Activated CD4-positive, alpha-beta T cell treated with anti-CD3 and anti-CD28 coated beads, Interleukin-2, amount 10 ng/mL, durations not matched to agents 7 days and 5 days (primary cell): ENCODE measurements at places on chromosomes 1 and 21.

GRCh38 chr1:230922620-230923019 lies 54.3 kb upstream of the C1orf198 start:
- peak; percentile 9 for DNase-seq

DNA sequence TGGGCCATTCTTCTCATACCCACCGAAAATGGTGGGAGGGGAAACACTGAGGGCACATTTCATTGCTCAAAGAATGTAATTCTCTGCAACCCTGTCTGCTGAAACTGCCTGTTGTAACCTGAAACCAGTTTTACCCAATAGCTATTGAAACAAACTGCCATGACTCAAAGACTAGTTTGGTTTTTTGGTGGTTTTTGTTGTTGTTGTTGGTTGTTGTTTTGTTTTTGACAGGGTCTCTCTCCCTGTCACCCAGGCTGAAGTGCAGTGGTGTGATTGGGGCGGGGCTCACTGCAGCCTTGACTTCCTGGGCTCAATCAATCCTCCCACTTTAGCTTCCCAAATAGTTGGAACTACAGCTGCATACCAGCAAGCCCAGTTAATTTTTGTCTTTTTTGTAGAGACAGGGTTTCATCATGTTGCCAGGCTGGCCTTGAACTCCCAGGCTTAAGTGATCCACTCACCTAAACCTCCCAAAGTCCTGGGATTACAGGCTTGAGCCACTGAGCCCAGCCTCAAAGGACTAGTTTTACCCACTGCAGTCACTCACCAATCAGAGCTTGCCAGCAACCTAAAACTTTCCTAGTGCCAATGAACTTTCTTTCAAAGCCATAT lies 2.1 kb upstream of the IPP start:
- DNase-seq: no peak

DNA sequence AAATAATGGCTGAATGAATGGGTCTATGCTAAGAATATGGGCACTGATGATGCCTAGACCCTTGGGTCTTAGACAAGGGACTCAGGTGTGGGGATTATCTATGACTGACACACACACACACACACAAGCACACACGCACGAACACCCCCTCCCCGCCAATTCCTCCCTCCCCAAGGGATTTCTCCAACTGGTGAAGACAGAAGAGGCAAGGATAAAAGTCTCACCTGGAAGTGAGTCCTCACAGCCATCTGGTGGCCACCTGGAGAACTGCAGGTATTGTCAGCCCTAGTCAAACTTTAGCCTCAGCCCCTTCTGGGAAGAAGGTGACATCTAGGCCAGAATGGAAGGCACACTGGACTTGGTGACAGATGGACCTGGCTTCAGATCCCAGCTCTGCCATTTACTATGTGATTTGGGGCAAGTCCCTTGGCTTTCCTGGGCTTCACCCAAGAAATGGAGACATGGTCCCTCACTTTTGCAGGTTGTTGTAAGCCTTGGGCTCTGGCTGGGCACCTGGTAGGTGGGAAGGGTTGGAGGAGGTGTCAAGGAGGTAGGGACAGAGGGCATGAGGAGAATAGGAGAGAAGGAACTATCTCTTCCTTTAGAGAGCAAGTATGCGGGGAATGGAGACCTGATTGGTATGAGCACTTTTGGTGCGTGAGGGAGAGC lies 4.0 kb upstream of the GPR3 start:
- DNase-seq: peak; percentile 82

DNA sequence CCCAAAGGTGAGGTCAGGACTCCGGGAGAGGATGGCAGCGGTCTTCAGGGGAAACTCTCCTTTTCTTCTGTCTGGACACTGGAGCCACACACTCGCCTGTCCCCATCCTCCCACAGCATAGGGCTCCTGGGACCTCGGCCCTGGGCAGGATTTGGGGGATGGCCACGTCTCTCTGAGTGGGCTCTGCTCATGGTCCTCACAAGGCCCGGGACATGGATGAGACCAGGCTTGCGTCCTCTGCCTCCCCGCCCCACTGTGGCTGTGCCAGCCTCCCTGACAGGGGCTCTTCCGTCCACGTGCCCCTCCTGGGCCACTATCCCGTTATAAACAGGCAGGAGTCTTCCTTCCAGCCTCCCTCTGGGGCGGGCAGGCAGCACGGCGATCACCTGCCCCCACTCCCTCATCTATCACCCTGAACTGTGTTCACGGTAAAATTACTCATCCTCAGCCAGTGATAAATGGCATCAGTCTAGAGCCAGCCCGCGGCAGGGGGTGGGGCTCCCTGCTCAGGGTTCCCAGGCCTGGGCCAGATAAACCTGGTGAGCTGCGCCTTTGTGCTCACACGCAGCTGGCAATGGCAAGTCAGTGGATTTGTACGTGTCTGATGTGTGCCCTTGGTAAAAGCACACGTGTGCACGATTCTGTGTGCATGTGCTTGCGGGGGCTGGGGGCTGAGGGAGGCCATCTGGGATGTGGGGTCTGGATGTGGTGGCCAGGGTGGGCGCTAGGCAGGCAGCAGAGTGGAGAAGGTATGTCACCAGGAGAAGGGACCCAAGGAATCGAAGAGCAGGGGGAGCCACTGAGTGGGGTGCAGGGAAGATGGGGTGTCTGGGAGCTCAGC lies 12.6 kb upstream of the SAMD11 start:
- DNase-seq: no peak

- DNase-seq: no peak
Measured at GRCh38 chr1:89453123-89453972, 71.3 kb upstream of the LRRC8B start.

DNA sequence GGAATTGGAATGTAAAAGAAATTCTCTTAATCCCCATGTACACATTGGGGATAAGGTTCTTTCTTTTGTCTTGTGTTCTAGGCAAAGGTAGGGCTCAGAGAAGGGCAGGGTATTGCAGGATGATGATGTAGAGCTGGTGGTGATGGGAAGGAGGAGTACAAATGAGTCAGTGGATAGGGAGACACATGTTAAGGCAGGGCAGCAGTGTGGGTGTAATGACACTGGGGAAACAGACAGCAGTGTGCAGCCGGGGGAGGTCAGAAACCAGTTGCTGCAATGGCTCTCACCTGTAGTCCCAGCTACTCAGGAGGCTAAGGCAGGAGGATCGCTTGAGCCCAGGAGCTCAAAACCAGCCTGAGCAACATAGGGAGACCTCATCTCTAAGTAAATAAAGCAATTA lies 5.1 kb downstream of the NLRP3 start:
- no peak for DNase-seq

DNA sequence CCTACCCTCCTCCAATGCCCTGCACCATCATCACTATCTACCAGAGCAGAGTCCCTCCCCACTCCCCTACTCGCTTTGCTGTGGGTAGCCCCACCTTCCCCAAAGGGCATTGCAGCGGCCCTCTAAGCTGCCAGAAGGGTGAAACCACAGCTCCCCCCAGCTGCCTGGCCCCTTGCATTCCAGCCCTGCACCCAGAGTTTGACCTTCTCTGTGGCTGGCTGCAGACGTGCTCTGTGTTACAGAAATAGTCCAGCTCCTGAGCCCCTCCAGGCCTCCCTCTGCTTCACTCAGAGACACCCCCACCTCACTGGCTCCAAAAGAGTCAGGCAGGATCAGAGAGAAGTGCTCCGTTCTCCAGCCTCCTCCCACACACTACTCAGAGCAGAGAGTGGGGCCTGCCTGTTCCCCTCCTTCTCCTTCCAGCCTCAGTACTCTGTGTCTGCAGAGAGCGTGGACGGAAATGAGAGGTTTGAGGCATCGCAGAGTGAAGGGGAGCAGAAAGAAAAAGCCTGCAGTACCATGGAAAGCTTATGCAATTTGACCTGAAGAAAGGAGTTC lies 63.2 kb downstream of the PLEKHA6 start:
- no peak for DNase-seq

DNA sequence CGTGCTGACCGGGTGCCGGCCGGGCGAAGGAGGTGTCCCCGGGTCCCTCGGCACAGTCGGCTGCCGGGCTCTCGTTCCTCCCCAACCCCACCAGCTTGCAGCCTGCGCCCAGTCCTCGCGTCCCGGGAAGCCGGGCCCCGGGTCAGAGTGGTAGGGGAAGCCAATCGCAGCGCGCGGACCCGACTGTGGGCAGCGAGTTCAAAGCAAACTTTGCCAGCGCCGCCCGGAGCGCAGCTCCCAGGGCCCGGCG lies 328 bp downstream of the MYCL start:
- peak; percentile 14 for DNase-seq

DNA sequence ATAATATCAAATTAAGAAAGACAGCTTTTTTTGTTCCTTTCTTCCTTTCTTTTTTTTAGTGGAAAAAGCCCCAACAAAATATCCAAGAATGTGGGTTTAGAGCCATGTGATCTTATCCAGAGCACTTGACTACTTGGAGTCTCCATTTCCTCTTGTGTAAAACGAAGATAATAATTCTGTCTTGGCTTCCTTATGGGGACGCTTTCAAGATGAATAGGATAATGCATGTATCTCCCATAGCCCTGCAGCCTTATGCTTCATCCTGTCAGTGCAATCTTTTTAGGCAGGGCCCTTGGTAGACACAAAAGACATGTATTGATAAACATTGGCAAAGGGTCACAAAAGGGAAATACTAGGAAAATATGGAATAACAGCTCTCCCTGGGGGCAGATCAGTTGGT lies 34.8 kb downstream of the ZBTB18 start:
- no peak for DNase-seq

GRCh38 chr21:37251294-37251634 lies 15.9 kb downstream of the VPS26C start:
- DNase-seq: no peak

GRCh38 chr1:24149866-24150233 lies 6.9 kb upstream of the IL22RA1 start:
- no peak for DNase-seq

DNA sequence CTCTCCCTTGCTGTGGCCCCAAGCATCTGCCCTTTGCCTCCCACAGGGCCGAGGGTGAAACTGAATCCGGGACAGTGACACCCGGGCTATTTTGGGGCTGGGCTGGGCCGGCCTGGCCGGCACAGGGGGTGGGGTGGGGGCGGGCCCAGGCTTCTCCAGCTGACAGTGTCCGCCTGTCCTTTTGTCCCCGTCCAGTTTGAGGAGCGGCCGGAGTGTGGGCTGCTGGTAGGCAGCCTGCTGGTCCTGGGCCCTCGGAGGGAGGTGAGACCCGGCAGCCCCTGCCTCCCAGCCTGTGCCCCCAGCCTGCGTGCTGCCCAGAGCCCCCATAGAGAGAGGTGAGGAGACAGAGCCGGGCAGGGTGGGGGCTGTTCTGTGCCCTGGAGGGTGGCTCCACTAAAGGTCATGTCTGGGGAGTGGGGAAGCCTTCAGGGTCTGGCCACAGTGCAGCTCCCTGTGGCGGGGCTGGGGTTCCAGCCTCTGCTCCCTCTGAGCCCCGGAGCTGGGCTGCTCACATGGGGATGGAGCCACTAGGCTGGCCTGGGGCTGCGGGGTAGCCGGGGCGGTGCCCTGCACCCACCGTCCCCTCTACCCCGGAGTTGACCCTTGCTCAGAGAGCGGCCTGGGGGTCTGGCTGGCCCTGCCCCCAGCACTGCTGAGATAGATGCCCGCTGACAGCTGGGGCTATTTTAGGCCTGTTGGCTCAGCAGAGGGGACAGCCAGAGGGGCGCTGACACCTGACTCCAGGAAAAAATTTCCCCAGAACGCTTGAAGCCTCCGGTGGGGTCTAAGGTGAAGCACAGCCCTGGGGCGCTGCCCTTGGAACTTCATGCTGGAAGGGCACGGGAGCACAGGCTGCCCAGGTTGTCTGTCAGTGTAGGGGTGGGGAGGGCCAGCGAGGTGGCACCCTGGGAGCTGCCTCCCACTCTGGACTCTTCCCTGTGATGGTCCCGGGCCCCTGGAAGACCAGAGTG lies at the start of gene OBSCN:
OBSCN (plus strand) TSS at position 194 of the 971 bp plus-strand sequence. CDS start 3,740 bp downstream, outside the sequence.
- DNase-seq: no peak

DNA sequence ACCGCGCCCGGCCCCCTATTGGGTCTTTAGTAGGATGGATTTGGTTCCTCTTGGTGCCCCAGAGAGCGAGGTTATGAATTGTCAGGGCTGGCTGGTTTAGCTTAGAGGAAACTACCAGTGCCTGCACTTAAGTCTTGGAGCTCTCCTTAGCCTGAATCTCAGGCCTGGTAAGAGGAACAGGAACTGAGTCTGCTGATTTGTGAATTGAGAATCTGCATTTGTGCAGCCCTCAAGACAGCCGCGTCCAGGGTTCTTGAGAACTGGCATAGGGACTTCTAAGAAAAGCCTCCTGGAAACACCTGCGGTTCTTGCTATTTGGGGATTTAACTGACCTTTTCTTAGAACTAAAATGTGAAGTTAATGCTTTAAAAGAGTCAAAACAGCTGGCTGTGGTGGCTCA lies 1.7 kb downstream of the NECAP2 start:
- DNase-seq: no peak

- DNase-seq: no peak
Measured at GRCh38 chr1:52751589-52752483, 25.6 kb downstream of the ZYG11B start.

DNA sequence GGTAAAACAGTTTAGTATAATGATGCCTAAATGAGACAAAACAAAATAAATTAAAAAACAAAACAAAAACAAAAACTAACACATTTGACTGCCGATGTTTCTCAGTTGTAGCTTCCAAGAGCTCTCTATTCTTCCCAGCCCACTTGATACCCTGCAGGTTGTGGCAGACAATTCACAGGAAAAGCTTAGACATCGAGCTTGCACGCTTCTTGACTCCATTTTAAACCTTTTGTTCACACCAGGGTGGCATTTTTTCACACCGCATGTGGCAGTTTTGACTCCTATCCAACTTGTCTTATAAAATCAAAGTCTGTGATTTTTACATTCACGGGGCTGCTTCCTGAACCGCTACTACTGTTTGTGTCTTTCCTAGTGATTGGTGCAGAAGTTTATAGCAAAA lies 575.9 kb downstream of the USP25 start:
- DNase-seq: no peak

DNA sequence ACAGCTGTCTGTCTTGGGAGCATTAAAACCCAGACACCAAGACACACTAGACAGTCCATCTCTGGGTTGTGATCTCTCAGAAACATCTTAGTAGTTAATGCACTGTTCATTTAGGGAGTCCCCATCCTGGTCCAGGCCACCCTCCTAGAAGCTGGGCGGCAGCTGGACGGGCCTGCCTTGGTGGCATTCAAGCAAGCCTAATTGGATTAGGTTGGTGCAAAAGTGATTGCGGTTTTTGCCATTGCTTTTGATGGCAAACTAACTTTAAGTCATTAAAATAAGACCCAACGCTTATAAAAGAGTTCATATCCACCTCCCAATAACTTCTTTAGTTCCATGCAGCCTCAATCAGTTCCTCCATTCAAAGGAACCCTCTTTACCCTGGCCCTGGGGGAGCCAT lies 21.7 kb downstream of the ATP5PO start:
- DNase-seq: no peak

GRCh38 chr1:232599178-232600041 lies 30.5 kb downstream of the SIPA1L2 start:
- DNase-seq: no peak
